ENCODE measurements at places on chromosomes 5 and 9. TPM values are rescaled to one million over a fixed set of nuclear protein-coding genes. Genes with fewer than 3 reads are reported as not detected.

The THBS4 gene
- polyA plus RNA-seq: 0.49 TPM

The CER1 gene
- polyA plus RNA-seq: not detected

The NTRK2 gene
- polyA plus RNA-seq: 0.03 TPM

The ARSI gene
- not detected for polyA plus RNA-seq

The ZDHHC21 gene
- polyA plus RNA-seq: 10.3 TPM

The MAMDC4 gene
- 5.3 TPM for polyA plus RNA-seq

The MSMP gene
- polyA plus RNA-seq: 1.6 TPM

The ECSCR gene
- not detected for polyA plus RNA-seq

The EQTN gene
- 1.3 TPM for polyA plus RNA-seq

The FOXE1 gene
- not detected for polyA plus RNA-seq

The OTP gene
- 0.03 TPM for polyA plus RNA-seq

The KIAA0825 gene
- polyA plus RNA-seq: 0.58 TPM

The GPR151 gene
- polyA plus RNA-seq: not detected

The TRIP13 gene
- 0.63 TPM for polyA plus RNA-seq

The ECM2 gene
- polyA plus RNA-seq: 0.09 TPM

The C9orf50 gene
- not detected for polyA plus RNA-seq

The SPINK1 gene
- polyA plus RNA-seq: not detected

The IL3 gene
- polyA plus RNA-seq: not detected

The CDX1 gene
- not detected for polyA plus RNA-seq

The CDH10 gene
- not detected for polyA plus RNA-seq

The KLF4 gene
- 244 TPM for polyA plus RNA-seq

The MEF2C gene
- polyA plus RNA-seq: 97.4 TPM

The GGTA1 gene
- 0.20 TPM for polyA plus RNA-seq

The SCGB3A1 gene
- not detected for polyA plus RNA-seq

The GRIA1 gene
- not detected for polyA plus RNA-seq

The TAS2R1 gene
- polyA plus RNA-seq: not detected

The HAPLN1 gene
- not detected for polyA plus RNA-seq

The RACK1 gene
- 4,130 TPM for polyA plus RNA-seq

The ZFAND5 gene
- polyA plus RNA-seq: 162 TPM

The LOX gene
- not detected for polyA plus RNA-seq

The STX17 gene
- polyA plus RNA-seq: 7.2 TPM

The PDGFRB gene
- 0.42 TPM for polyA plus RNA-seq

The AGTPBP1 gene
- 7.5 TPM for polyA plus RNA-seq

The PRDM9 gene
- polyA plus RNA-seq: not detected

The STC2 gene
- polyA plus RNA-seq: not detected

The KIF24 gene
- 0.09 TPM for polyA plus RNA-seq

The LCNL1 gene
- polyA plus RNA-seq: not detected

The TMCO6 gene
- polyA plus RNA-seq: 78.3 TPM

The CARD9 gene
- polyA plus RNA-seq: 1.6 TPM

The C9orf43 gene
- polyA plus RNA-seq: 0.57 TPM

The RETREG1 gene
- 8.7 TPM for polyA plus RNA-seq

The CDH6 gene
- not detected for polyA plus RNA-seq

The NEUROG1 gene
- polyA plus RNA-seq: not detected

The OLFM1 gene
- not detected for polyA plus RNA-seq

The ZNF366 gene
- 0.03 TPM for polyA plus RNA-seq

All from B cell (primary cell).